NCI-H524 (cell line): ENCODE measurements at places on chromosomes 4 and X.

DNA sequence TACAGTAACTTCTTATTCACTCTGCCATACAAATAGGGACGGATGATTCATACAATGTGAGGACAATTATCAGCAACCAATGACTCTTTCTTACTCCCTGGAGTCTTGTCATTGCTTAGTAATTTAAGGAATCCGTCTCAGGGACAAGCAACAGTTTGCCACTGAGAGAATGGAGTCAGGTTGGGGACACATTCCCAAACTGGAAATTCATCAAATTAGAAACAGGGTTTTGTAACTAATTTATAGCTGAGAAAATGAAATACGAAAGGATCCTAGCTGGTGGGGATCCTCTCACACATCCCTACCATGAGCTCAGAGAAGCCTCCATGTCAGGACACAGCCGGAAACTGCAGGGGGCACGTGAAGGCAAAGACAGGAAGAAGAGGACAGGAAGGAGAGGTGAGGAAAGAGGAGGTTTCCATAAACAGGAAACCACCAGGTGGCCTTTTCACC lies 50.4 kb upstream of the KDR start:
- no peak for DNase-seq

DNA sequence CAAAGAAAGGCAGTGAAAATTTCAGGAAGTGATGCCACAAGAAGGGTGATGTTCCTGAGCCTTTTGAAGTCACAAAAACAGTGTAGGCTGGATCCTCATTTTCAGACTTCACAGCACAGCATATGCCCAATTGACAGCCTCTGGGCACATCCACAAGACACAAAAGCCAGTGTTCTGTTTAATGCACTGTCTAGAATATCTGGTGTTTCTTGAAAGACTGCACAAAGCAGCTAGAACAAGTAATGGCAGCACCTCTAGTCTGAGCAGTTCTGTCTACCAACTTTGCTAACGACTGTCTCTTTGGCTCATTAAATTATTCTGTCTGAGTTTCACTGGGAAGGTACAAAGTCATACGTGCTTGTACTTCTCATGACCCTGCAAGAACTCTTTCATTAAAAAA lies 417.1 kb upstream of the GALNT7 start:
- DNase-seq, result no peak

GRCh38 chr4:36244257-36245082 lies at the start of gene ARAP2:
Gene ARAP2, minus strand, starts transcription at chr4:36244514. Its CDS starts 15,028 bp downstream, at chr4:36229486.
- DNase-seq, result peak; percentile 57

- DNase-seq, result no peak
Measured at GRCh38 chrX:35841872-35842271, 43.7 kb downstream of the MAGEB16 start.

DNA sequence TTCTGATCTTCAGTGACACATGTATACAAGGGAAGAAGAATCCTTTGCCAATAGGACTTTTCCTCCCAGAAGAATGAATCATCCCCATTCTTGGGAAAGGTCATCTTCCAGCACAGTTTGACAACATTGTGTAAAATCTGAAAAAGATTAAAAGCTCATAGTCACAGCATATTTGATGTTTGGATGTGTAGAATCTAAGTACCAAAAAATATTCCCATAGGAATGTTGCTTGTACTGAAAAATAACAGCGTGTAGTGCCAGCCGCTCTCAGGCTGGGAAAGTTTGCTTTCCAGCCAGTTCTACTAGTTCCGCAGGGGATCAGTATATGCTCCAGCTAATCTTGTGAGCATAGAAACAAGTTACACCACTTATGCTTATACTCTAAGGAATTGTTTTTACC lies 74.7 kb upstream of the IL13RA1 start:
- no peak for DNase-seq

- no peak for DNase-seq
Measured at GRCh38 chr4:155012469-155012868, 196.0 kb upstream of the NPY2R start.

DNA sequence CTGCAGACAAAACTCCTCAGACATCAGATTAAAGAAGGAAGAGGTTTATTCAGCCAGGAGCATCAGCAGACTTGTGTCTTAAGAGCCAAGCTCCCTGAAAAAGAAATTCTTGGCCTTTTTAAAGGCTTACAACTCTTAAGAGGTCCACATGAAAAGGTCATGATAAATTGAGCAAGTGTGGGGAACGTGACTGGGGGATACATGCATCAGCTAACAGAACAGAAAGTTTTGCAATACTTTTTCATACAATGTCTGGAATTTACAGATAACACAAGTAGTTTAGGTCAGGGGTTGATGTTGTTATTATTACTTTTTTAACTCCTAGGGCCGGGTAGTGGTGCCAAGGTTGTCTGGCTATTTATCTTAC lies 55.6 kb upstream of the RBMX start:
- DNase-seq, result no peak

DNA sequence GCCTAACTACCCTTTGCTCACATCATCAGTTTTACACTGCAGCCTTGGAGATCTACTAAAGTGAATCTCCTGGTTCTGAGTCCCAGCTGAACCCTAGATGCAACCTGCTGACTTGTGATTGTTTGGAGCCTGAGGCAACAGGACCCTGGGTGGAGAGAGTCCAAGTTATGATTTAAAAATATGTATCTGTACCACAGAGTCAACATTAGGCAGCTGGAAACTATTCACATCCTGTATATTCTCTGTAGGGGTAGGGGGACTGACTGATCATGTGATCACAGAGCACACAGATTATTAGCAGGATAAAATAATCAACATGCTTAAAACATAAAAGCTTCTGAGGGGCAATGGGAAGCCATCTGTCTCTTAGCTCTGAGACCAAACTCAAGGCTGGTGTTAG lies 52.1 kb downstream of the CT47B1 start:
- peak; percentile 84 for DNase-seq

GRCh38 chr4:113971706-113972360 lies 7.6 kb downstream of the ARSJ start:
- DNase-seq, result no peak

GRCh38 chr4:76036855-76037254 lies 985 bp upstream of the CXCL11 start:
- DNase-seq, result no peak

DNA sequence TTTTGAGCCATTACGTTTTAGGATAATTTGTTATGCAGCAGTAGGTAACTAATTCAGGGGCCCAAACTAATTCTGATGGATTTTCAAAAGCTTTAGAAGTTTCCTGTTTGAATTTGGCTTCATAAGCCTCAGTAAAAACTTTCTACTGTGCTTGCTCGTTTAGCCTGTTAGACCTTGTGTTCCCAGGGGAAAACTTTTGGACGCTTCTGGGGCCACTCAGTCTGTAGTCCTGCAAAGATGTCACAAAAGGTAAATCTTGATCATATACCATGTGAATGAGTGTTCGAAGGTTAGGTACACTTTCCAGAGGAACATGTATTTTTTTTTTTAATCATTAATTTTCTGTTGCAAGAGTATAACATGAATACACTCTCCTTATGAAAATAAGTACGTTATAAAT lies 70.7 kb downstream of the SUPT20HL2 start:
- no peak for DNase-seq

GRCh38 chr4:83207497-83208101 lies 77.0 kb downstream of the COQ2 start:
- DNase-seq, result no peak

GRCh38 chr4:186727977-186728519 lies 4.4 kb upstream of the FAT1 start:
- DNase-seq, result no peak
